Tibial nerve (tissue), 4 donors: ENCODE measurements at places on chromosomes 2 and 18.

DNA sequence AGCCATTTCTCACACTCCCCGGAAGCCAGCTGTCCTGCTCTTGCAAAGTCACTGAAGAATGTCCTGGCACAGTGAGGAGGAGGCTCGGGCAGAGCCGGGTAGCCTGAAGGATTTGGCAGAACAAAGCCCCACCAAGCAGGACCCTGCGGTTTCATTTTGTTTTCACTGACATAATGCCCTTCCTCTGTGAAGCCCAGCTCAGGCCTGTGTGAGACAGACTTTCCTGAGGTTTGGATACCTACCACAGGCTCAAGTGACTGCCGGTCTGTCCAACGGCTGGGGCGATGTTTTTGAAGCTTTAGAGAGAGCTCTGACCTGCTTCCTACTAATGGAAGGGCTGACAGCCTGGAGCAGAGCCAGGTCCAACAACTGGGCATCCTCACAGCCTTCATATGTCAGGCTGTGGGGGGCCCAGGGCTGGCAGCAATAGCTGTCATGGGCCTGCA is 99.8 kb upstream of the FZD7 start:
- DNase-seq: no peak

DNA sequence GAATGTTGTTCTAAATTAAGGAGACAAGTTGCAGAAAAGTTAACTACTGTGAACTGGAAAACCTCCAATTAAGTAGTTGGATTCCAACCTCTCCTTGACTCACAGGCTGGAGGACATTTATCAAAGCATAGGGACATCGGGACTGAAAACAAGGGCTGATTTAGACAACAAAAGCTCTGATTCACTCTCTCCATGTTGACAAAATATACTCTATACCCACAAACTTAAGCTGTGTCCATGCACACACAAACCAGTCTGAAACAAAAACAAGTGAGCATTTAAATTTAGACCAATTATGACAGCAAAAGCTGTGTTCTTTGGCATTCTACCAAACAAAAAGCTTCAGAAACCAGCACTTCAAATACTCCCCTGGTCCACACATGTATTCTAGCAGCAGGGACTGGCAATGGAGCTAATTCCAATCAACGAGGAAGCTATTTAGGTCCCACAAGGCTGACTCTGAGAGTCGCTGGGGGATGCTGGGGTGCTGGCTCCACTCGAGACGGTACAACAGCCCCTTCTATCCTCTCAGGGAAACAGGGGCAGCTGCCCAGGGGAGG is 71.4 kb downstream of the NXPH2 start:
- DNase-seq: no peak
- H3K4me1 ChIP-seq: no peaks in the 10 kb centered on the region
- no peaks in the 10 kb centered on the region for H3K27me3 ChIP-seq
- H3K27ac ChIP-seq: no peak overlapping the region
- H3K36me3 ChIP-seq: no peaks in the 10 kb centered on the region

GRCh38 chr2:169715379-169716237 is 18.0 kb upstream of the KLHL23 start:
- H3K27ac ChIP-seq: no peak overlapping the region
- DNase-seq: no peak
- H3K4me1 ChIP-seq: peaks cover 8% of the 10 kb centered on the region
- no peaks in the 10 kb centered on the region for H3K36me3 ChIP-seq
- H3K4me3 ChIP-seq: peak overlapping the region; percentile 20

DNA sequence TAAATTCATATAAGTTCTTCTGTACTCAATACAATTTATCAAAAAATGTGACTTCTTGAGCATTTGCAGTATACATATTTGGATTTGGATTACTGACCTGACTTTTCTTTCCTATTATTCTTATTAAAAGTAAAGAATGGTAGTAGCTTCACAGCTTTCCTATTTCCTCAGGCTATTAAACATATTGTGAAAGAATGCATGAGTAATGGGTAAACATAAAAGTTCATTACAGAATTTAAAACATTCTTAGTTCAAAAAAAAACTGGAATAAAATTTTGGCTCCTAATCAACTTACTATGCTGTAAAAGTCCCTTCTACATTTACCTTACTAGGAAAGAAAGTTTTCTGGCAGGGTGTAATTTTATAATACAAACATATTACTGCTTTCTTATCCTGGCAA is 27.3 kb upstream of the C2orf66 start:
- H3K27me3 ChIP-seq: no peaks in the 10 kb centered on the region
- DNase-seq: no peak
- H3K4me3 ChIP-seq: no peak overlapping the region
- H3K27ac ChIP-seq: no peak overlapping the region
- H3K36me3 ChIP-seq: no peaks in the 10 kb centered on the region

GRCh38 chr18:47863041-47863440 is 67.4 kb downstream of the SMAD2 start:
- H3K4me3 ChIP-seq: no peak overlapping the region
- no peaks in the 10 kb centered on the region for H3K4me1 ChIP-seq
- peaks cover 63% of the 10 kb centered on the region for H3K36me3 ChIP-seq

GRCh38 chr2:184633726-184634125 is 35.4 kb downstream of the ZNF804A start:
- H3K27me3 ChIP-seq: no peaks in the 10 kb centered on the region
- H3K36me3 ChIP-seq: no peaks in the 10 kb centered on the region
- DNase-seq: no peak

GRCh38 chr2:2571301-2572150 is 240.5 kb upstream of the MYT1L start:
- no peaks in the 10 kb centered on the region for H3K4me1 ChIP-seq
- no peak for DNase-seq
- H3K27ac ChIP-seq: no peak overlapping the region
- no peak overlapping the region for H3K4me3 ChIP-seq
- H3K36me3 ChIP-seq: no peaks in the 10 kb centered on the region

DNA sequence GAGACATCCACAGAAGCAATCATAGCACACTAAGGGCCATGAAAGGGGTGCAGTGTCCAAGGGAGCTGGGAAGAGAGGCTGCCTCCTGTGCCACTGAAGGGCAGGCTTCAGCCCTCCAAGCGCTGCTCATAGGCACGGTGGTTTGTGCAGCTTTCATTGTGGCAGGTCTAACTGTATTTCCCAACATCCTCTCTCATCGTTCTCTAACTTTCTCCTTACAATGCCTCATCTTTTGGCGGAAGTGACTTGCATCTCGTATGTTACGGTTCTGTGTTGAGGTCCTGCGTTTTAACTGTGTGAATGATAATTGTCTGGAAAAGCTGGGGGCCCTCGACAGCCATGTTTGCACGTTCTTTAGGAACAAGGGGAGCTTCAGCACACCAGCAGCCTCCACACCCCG is 213.9 kb downstream of the GBX2 start:
- no peaks in the 10 kb centered on the region for H3K27me3 ChIP-seq
- no peak for DNase-seq
- H3K27ac ChIP-seq: no peak overlapping the region
- H3K36me3 ChIP-seq: no peaks in the 10 kb centered on the region
- no peaks in the 10 kb centered on the region for H3K4me1 ChIP-seq
- H3K4me3 ChIP-seq: no peak overlapping the region
